PC-9 (cell line): ENCODE measurements at places on chromosomes 3 and 15. TPM values are rescaled to one million over a fixed set of nuclear protein-coding genes. Genes with fewer than 3 reads are reported as not detected.

DNA sequence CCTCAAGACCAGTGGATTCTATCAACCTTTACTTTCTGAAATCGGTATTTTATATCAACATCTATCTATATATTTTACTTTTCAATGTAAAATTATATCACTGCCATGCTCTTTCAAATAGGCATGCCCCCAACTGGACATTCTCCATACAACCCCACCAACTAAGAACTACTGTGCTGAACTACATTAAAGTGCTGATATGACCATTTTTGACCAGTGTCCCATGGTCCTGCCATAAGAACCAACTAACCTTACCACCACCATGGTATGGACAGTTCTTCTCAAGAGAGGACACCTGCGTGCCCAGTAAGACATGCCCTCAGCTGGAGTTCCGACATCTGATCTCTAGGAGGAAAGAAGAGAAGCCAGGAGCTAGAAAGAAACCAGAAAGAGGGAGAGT is 15.6 kb downstream of the POMGNT2 start:
- DNase-seq = no peak

- no peak for DNase-seq
Observed at GRCh38 chr3:189272500-189273119, 100.8 kb downstream of the TPRG1 start.

- DNase-seq = no peak
Observed at GRCh38 chr15:76991741-76992645, 2.9 kb upstream of the PSTPIP1 start.

CDCP1 gene
- total RNA-seq = 75.7 and 85.0 TPM in 2 replicates

DNA sequence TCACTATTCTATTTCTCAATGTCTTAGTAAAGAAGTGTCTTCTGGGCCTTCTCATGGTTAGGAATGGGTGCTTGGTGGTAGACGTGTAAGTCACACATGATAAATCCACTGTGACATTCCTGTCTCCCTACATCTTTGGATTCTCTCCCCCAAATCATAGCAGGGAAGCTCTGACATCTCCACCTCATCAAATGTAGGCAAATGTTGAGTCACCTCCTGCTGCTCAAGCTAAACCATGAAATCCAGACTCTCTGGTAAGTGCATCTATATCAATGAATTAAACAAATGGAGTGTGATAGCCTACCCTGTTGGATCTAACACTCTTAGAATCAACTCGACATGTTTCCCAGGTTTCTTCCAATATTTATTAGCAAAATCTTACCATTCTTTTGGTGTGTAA is 42.8 kb upstream of the RPL35A start:
- DNase-seq = no peak

GRCh38 chr15:101805605-101806345 is 2.5 kb downstream of the OR4F6 start:
- DNase-seq = no peak

DNA sequence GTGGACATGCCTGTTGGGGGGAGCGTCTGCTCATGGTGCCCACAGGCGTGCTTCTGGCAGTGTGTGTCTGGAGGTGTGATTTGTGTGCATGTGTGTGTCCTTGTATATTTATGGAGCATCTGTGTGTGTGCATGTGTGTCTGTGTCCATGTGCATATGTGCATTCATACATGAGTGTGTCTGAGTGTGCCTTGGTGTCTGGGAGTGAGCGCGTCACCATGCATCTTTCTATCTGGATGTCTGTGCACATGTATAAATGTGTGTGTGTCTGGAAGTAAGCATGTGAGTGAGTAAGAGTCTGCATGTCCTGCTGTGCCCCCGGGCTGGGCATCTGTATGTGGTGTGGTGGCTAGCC is 58.1 kb upstream of the PRR23E start:
- no peak for DNase-seq

FES gene
- total RNA-seq = 2.1 and 3.8 TPM in 2 replicates

FRG2C gene
- not detected in 2 replicates for total RNA-seq

P3H2 gene
- total RNA-seq = 20.9 and 26.2 TPM in 2 replicates

GRCh38 chr15:92166751-92167405 is 226.8 kb upstream of the ST8SIA2 start:
- no peak for DNase-seq

GRCh38 chr3:152380043-152380442 is 111.3 kb downstream of the MBNL1 start:
- no peak for DNase-seq
